ENCODE measurements at places on chromosomes 11 and 22.
A peak's percentile ranks its signal among the peaks of the same experiment; 100 is the strongest.

- DNase-seq: no peak
These were observed 221.2 kb upstream of the BLID start for GRCh38 chr11:122337241-122337640.

GRCh38 chr11:20275987-20276965 is 87.2 kb upstream of the HTATIP2 start:
- no peak for DNase-seq

- DNase-seq: no peak
These were observed 117.7 kb downstream of the KCNC1 start for GRCh38 chr11:17852246-17852645.

DNA sequence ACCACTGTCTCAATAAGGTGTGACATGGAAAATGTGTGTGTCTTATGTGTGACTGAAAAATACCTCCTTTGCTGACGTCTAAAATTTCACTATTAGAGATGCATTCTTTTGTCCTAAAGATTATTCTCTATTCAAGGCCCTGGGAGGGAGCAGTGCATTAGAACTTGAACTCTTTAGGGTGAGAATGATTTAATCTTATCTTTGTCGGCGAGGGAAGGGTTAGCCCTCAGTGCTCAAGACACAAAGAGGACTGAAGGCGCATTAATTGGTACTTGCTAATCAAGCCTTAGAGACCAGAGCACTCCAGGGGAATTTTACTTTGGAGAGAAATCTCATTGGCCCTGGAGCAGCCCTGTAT is 29.8 kb upstream of the PLET1 start:
- no peak for DNase-seq

DNA sequence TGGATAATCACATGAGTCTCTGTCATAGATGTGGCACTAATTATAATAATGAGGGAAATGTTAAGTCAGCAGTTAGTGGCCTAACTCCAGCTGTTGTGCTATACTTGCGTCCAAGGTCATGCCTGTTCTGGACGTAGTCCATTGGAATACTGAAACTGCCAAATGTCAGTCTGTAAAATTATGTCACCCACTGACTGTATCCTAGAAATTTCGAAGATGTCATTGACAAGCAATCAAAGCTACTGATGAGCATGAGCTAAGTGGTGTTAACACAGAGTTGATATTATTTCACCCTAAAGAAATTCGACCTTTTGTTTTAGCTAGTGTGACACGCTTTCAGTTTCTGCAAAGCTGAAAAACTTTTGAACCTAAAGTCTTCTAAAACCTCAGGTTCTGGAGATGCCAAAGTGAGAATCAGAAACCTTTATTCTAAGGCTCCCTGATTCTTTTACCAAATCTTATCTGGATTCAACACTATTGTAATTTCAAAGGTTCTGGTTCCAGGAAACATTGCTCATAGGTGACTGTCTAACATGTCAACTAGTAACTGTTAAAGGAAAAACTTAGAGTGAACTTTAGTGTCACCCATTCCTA is 14.9 kb upstream of the ME3 start:
- DNase-seq: no peak

DNA sequence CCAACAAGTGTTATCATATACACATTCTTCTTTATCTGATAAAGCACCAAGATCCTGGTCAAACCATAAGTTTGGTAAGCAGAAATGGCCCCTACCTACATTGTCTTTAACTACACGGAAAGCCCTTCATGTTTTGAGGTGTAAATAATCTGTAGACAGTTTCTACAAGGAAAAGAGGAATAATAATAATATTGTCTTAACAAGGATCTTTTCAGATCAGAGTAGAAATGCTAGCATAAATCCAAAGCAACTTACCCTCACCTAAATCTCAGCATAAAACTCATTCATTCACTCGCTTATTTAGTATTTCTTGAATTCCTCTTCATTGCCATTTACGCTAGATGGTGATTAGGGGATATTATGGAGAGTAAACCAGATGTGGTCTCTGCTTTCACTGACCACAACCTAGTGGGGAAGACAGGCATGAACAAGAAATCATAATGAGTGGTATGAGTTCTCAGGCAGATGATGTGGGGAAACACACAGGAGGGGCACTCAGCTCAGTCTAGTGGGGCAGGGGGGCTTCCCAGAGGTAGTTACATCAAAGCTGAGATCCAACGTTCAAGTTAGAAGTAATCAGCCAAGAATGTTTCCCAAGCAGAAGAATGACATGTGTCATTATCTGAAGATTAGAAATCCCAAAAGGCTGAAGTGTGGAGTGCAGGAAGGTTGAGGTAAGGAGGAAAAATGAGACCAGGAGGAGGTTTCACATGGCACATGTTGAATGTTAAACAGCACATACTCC is 65.4 kb upstream of the ZC3H12C start:
- no peak for DNase-seq

DNA sequence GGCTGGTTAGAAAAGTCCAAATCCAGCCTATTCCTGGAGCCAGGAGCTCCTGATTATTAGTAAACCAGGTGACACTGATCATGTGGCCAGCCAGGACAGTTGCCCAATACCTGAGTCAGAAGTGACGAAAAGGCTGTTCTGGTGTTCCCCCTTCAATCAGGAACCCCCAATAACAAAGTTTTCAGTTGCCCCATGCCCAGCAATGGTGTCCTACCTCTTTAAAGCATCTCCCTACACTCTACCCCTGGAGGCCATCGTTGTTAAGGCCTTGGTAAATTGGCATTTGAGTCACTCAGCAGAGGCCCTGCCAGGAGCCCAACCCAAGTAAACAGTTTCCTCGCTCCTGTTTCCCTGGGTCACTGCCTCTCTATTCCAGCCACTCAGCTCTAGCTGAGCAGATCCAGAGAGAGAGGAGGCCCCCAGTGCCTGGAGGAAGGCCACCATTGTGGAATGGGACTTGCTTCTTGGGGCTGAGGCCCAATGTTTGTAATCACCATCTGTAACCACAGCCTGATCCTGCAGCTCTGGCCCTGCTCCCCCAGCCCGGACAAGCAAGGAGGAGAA is 25.0 kb downstream of the ARHGAP1 start:
- peak; percentile 56 for DNase-seq

GRCh38 chr11:36868380-36868779 is 270.3 kb upstream of the RAG2 start:
- no peak for DNase-seq

DNA sequence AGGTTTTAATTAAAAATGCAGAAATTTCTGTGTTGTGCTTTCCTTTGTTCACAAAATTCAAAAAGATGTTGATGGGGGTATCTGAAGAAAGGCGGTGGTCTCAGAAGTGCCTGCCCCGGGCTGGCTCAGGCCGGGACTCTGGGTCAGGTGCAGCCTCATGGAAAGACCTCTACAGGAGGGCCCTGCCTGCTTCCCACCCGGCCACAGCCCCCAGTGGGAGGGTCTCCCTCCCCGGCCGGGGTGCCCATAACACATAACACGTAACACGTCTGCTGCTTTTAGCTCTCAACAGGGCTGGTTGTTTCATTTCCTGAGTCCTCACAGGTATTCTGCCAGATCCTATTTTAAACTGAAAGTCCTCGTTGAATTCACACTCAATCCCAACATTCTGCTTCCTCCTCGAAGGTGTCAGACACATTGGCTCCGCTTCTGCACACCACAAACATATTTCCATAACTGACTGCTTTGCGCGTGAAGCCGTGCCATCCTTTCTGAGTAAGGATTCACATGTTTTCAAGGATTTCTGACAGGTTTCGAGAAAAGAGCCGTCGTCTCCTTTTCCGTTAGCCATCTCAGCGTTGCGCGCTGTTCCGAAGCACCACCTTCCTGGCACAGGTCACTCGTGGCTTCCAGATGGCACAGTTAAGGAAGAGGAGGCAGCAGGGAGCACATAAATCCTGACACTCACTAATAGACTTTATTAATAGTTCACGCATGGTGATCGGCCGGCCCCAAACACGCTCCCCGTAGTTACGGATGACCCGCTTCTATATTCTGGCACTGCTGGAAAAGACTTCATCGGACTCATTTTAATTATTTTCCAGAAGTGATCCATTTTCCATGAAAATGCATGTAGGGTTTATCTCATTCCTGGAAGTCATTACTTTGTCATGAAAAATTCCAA is 569.3 kb downstream of the BRD1 start:
- DNase-seq: no peak

DNA sequence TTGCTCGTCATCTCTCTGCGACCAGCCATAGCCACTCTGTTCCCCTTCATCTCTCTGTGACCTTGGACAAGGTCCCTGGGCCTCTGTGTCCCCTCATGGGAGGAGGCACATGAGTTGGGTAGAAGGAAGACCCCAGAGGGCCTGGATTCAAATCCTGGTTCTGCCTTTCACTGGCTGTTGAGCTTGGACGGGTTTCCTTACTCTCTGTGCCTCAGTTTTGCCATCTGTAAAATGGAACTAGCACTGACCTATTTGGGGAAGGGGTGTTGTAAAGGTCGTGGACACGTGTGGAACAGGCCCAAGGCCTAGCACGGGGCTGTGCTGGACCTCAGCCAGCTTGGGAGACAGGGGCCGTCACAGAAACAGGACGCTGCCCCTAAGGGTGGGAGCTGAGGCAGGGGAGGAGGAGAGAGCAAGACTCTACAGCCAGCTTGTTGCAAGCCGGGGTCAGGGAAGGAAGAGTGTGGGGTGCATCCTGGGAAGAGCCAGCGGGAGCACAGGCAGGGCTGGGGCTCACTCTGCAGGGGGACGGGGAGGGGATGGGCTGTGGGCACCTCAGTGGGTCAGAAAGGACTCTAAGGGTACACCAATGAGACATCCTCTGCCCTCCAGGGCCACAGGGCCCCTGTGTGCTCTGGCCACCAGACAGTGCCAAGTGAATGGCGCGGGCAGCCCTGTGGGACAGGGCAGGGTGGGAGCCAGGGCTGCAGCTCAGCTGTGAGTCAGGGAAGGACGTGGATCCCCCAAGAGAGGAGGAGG is 59.1 kb downstream of the WNT7B start:
- DNase-seq: peak; percentile 20

GRCh38 chr22:49083607-49084006 is 744.1 kb downstream of the BRD1 start:
- DNase-seq: no peak

GRCh38 chr11:14860511-14860910 is 31.5 kb downstream of the CYP2R1 start:
- DNase-seq: no peak
